Mucosa of gallbladder (tissue), 1 donor: ENCODE measurements at places on chromosomes 1 and 21. TPM values are rescaled to one million over a fixed set of nuclear protein-coding genes. Genes with fewer than 3 reads are reported as not detected.

GRCh38 chr1:25161981-25162380 is 70.3 kb downstream of the SYF2 start:
- no peak for DNase-seq

DNA sequence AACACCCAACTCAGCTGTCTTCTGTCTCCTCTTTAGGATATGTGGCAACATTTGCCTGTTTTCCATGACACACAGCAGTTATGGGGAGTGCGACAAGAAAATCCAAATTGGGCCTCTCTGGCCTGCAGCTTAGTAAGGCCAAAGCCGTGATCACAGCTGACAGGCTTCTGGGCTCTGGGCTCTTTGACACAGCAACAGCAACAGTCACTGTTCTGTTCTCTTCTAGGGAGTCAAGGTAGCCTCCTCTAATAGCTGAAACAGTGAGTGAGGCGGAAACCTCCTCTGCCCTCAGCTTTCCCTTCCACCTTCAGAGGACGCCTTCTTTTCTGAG is 19.0 kb downstream of the CLCA1 start:
- DNase-seq = no peak

DNA sequence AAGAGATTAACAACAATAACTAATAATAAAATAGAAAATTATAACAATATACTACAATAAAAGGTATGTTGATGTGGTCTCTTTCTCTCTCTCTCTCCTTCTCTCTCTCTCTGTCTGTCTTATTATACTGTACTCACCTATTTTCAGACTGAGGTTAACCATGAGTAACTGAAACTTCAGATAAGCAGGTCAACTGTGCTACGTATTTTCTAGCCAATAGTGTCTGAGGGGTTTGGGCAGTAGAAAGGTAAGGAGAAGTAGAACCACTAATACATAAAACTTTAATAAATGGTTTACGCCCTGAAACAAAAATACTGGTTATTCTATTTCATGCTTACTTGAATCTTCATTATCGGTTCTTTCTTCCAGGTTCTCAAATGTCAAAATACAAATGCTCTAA is 71.0 kb upstream of the LRRC53 start:
- DNase-seq = no peak

DNA sequence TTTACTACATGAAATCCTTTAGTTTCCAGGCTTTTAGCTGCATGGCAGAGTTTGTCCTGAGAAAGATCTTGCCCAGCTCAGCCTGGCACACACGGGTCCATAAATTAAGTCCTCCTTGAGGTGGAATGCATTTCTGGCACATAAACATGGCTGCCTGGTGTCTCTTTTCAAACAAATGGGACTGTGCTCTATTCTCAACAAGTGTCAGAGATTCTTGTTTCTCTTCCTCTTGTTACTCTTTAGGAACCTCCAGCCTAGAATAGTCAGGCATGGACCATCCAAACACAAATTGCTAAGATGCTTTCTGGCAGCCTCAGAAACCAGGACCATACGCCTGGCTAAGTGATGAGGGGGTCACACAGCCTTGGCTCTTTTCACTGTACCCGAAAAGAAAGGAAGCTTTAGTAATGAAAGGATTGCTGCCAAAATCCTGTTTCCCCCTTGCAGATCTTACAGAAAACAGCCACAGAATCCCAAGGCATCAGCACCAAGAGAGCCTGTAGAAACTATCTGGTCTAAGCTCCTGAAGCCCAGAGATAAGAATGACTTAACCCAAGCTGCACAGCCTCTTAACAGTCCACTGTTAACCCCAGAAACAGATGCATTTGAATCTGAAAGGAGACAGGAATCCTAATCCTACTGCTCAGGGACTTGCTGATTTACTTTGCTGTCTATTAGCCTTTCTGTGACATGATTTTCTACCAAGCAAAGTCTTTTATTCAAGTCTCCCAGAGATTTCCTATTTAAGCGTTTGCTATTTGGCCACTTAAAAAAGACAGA is 31.9 kb upstream of the NRDC start:
- DNase-seq = no peak

DNA sequence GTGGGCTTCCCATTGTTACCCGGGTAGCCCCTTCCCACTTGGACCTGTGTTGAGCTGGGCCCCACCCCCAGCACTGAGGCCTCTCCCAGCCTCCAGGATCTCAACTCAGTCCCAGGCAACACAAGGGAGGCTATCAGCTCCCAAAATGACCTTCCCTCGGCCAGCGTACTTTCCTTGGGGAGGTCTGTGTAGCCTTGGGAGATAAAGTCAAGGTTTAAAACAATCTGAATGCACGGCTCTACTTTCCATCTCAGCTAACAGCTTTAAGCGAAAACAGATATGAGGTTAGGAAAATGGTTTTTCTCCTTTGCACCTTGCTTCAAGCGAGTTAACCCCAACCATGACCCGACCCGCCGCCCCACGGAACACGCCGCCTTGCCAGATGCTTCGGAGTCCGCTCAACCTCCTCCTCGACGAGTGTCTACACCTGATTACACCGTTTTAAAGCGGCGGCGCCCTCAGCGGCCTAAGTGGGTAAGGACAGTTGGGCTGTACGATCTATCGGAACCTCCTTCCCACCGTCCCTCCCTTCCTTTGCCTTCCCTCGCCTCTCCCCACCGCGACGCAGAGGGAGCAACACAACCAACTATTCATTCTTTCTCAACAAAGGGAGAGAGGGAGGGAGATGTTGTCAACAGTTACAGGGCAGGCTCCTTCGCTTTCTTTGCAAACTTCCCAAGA is 1.1 kb downstream of the BCAR3 start:
- peak; percentile 82 for DNase-seq

DNA sequence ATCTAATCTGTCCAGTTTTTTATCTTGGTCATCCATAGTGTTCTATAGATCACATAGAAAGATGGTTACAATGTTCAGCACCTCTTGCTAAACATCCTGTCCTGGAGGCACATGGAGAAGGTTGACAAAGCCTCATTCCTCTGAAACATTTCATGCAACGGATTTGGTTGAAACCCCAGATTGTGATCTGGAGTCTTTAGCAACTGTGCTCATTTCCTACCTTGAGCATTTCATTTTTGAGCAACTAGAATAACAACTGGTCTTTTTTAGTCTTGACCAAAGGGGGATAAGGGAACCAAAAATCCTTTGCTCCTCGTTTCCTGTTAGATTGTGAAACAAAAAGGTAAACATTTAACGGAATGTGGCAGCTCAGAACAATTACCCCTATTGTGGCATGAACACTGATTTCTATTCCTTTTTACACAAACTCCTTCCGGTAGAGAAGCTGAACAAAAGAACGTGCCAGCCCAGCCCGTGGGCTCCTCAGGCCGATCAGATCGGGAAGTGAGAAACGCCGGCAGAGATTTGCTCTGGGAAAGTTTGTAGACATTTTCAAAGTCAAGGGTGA is 94.7 kb upstream of the ERRFI1 start:
- no peak for DNase-seq

DNA sequence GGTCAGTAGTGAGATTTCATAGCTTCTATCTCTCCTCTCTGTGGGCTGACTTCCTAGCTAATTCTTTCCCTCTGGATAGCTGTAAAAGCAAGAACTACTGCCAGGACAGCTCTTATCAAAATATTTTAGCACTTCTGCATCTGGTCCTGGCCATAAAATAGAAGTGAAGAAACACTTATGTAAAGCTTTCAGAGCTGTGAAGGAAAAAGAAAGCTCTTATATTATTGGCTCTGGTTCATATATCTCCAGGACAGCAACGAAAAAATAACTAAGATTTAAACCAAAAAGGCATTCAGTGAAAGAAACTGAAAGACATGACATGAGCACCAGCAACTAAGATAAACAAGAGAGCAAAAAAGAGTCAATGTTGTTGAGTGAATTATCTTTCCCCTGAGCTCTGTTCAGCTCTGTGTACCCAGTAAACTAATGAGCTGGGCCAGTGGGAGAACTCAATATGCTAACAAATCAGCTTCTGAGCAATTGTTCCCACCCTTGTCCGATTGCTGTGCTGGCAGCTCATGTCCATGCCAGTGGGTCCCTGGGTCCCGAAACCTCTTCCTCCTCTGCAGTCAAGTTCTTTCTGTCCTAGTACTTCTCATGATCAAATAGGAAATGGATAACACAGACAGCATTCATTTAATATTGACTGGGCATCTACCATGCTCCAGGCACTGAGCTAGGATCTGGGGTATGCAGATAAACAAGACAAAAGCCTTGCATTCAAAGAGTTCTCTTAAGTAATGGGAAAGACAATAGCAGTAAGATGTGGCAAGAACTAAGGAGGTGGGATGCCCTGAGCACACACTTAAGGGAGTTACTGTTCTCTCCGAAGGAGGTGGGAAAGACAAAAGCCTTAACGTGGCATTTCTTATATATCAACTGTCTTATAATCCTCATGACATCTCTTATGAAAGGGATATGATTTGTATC is 45.3 kb upstream of the MAN1A2 start:
- DNase-seq = no peak

- peak; percentile 8 for DNase-seq
These were observed 9.5 kb upstream of the GSTM3 start for GRCh38 chr1:109750241-109750882.

- DNase-seq = peak; percentile 45
These were observed 19.9 kb downstream of the CRYAA start for GRCh38 chr21:43188592-43189210.

GRCh38 chr1:62040450-62040849 is 154.2 kb upstream of the L1TD1 start:
- DNase-seq = no peak

- DNase-seq = peak; percentile 67
These were observed 6.7 kb upstream of the RNASEL start for GRCh38 chr1:182595641-182596240.

GRCh38 chr1:23484253-23485001 is 448 bp upstream of the ASAP3 start:
- DNase-seq = peak; percentile 89

DNA sequence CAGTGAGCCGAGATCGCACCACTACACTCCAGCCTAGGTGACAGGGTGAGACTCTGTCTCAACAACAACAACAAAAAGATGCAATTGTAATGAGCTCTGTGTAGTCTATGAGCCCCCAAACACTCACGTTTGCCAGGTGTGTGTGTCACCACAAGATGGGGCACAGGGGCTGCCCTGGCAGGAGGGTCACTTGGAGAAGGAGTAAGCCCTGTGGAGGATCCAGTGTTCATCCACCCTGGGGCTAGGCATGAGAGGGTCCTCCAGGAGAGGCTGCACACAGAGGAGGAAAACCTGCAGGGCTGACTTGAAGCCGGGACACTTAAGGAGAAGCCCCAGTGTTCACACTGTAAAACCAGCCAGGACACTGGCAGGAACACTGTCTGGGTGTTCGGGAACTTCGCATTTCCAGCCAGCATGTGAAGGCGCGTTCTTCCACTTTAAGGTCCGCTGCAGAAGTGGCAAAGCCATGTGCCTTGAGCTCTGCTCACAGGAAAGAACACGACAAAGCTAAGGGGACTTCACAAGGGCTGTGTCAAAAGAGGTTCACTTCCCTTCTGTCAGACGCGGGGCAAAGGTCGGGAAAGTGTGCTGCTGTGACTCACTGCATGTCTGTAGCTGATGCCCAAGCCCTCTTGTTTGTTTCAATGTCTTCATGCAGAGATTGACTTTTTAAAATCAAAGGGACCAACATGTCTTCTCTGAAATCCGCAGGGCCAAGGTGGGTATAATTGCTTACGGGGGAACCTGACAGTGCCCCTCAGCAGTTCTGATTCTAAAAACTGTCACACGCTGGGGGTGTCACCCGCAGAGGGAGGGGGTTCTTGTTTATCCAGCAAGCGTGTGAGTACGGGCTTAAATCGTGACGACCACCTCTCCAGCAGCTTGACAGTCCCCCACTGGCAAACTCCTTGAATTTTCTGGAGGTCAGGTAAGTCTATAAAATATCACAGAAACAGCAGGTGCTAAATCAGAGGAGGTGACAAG is 102.8 kb downstream of the RIPK4 start:
- DNase-seq = peak; percentile 58

DNA sequence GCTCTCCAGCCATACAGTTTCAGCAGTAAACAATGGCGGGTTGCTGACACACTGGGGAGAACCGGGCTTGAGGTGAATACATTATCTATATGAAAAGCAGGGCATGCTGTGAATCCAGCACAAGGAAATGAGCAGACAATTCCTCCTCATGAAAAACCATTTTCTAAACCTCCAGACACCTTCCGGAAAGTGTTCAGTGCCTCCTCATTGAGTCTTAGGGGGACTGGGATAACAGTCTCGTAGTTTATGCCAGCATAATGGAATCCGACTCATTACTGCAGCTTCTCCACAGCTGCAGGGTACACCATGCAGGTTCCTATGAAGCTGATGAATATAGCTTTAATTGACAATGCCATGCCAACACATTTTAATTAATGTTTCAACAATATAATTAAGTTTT is 284.1 kb downstream of the BACH1 start:
- no peak for DNase-seq

GRCh38 chr1:169488157-169488556 is 2.4 kb upstream of the SLC19A2 start:
- no peak for DNase-seq

DNA sequence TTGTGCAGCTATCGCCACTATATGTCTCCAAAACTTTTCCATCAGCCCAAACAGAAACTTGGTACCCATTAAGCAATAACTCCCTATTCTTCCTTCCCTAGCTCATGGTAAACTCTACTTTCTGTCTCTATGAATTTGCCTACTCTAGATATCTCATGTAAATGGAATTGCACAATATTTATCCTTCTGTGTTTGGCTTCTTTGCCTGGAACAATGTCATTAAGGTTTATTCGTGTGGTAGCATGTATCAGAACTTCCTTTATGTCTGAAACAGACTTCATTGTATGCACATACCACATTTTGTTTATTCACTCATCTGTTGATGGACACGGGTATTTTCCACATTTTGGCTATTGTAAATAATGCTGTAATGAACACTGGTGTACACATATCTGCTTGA is 40.7 kb upstream of the CD34 start:
- DNase-seq = no peak

DNA sequence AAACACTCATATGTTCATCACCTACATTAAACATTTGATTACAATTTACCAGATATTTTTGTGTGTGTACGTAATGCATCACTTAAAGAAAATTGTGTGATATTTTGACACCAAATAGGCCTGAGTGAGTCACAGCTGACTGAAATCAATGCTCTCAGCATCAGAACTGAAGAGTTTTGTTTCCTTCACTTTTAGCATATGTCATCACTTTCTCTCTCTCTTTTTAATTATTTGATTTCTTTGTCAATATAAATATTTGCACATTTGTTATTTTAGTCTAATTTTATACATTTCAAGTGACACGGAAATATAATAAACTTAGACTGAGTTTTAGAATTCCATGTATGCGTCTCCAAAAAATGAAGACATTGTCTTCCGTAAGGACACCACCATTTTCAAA is 545.3 kb downstream of the PTPRC start:
- DNase-seq = no peak

DNA sequence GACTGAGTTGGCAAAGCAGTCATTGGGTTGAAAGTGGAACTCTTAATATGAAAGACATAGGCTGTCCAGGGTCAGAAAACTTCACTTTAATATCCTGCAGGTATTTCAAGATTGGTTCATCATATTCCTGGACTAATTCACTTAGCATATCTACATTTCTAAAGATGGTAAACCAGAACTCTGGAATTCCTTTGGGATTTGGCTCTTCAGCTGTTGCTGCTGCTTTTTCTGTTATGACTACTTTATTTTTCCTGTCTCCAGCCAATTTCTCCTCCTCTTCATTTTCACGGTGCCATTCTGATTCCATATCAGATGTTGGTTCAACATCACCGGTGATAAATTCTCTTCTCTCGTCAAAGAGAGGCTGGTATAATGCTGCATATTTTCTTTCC is 37.4 kb downstream of the CD58 start:
- no peak for DNase-seq

Gene CATSPERE
- 0.72 TPM for total RNA-seq

Gene SLC5A3
- total RNA-seq = 19.1 TPM

Gene LCE1E
- total RNA-seq = not detected

Gene IL19
- not detected for total RNA-seq

Gene TTC34
- total RNA-seq = 1.4 TPM

Gene FMO5
- total RNA-seq = 52.9 TPM

Gene MPL
- not detected for total RNA-seq

Gene BRDT
- not detected for total RNA-seq

Gene GIPC2
- total RNA-seq = 19.6 TPM
